SK-N-SH (cell line): ENCODE measurements at places on chromosomes 7 and 10. TPM values are rescaled to one million over a fixed set of nuclear protein-coding genes. Genes with fewer than 3 reads are reported as not detected.

DNA sequence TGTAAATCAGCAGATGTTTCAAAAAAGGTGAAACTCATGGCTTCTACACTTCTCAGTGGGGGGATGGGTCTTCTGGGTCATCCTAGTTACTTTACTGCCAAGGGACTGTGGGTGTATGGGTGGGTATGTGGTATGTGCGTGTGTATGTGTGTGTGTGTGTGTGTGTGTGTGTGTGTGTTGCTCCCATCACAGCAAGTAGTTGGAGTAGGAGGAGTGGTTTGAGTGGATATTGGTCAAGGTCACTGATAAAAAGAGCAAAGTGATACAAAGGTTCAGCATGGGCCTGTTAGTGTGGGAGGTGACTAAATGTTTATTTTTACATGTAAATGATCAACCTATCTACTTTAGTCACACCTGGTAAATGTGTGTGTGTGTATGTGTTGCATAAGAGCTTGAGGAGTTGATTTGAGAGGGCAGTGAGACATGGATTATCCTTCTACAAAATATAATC is 11.8 kb upstream of the COBL start:
- no peak for DNase-seq

TUBAL3 gene
- not detected in 2 replicates for polyA plus RNA-seq

GRCh38 chr7:99010281-99010680 is 131.9 kb downstream of the TRRAP start:
- no peak for DNase-seq

DNA sequence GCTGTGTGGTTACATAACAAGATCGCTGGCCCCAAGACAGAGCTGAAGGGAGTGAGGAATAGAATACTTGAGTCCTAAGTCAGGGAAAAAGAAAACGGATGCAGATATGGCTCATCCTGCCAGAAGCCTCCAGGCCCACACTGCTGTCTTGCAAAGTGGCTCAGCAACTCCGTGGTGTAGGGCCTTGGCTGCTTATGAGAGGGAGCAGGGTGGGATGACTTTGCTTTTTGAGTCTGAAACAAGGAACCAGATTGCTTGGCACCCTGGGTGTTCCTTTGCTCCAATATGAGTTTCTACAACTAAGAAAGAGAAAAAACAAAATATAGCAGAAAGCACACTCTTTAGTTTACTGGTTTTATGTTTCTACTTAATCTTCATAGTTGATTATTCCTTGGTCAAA is 193.8 kb upstream of the WDR11 start:
- DNase-seq, result no peak

DNA sequence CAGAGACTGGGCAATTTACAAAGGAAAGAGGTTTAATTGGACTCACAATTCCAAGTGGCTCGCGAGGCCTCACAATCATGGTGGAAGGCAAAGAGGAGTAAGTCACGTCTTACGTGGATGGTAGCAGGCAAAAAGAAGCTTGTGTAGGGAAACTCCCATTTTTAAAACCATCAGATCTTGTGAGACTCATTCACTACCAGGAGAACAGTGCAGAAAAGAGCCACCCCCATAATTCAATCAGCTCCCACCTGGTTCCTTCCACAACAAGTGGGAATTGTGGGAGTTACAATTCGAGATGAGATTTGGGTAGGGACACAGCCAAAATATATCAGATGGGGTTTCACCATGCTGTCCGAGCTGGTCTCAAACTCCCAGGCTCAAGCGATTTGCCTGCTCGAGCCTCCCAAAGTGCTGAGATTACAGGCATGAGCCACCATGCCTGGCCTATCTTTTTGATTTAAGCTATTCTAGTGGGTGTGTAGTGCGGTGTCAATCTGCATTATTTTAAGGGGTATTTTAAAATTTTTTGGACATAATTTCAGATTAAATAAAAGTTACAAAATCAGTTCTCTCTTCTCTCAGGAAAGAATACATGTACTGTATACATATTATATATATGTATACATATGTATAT is 9.0 kb upstream of the MRPS16 start:
- DNase-seq, result no peak

- DNase-seq, result no peak
Observed at GRCh38 chr10:19426034-19426433, 377.4 kb downstream of the MALRD1 start.

DNA sequence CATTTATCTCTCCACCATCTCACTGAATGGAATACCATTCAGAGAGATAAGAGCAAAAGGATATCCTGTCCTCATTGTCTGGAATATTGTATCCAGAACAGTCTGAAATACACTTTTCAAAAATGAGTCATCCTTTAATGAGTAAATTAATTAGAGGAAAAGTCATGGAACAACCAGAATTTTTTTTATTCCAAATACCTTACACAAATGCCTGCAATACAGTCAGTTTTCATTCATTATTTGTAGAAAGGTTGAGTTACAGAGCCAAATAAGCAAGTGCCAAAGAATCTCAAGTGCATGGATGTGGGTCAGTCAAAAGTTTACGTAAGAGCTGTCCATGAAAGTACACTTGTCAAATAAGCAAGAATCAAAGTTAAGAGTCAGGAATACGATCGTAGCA is 482.6 kb downstream of the IPMK start:
- no peak for DNase-seq

GRCh38 chr7:18087687-18088078 is 60.0 kb upstream of the PRPS1L1 start:
- DNase-seq, result peak; percentile 39

DNA sequence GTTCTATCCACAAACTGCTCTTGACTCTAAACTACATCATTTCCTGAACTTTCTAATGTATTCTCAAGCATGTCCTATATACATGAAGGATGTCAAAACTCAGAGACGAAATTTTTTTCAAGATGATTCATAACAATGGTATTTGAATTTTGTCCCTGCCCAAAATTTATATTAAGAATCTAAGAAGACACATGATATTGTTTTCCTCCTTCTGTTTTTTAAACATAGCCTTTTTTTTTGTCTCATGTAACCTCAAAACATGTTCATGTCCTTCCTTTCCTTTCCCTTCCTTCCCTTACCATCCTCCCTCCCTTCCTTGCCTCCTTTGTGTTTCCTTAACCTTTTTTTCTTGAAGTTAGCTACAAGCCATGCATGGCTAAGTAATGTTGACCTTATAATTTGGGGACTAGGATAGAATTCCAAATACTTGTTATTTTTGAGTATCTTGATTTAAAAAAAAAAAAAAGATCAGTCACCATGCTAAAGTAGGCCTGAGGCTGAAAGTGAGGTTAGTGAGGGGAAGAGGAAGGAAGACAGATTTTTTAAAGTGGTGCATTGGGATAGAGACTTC is 163.0 kb downstream of the SUGCT start:
- no peak for DNase-seq

DNA sequence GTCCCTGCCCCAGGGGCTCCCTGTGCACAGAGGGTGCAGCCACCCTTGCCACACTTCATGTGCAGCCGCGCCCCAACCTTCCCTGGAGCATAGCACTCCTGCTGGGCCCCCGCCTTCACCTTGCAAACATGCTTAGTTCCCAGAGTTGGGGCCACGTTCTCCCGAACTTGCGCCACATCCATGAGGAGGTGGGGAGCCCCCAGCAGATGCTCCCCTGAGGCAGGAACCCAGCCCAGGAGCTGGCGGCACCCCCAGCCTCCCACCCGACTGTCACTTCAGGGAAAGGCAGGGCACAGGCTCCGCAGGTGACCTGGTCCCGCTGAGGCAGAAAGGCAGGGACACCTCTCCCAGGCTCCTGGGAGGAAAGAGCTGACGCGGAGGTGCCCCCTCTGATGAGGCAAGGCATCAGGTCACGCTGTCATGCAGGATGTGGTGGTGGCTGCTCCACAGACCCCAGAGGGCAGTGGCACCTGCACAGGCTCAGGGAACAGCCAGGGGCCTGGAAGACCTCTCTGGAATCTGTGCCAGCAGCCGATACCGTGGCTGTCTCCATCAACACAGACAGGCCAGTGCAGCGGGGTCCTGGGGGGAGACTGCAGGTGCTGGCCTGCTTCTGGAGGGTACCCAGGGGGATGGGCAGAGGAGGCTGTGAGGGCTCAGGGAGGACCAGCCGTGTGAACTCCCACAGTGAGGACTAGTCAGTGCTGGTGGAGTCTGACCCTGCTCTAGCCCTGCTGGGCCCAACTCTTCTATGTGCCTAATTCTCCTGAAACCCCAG is 221.3 kb downstream of the MAD1L1 start:
- DNase-seq, result peak; percentile 47

DNA sequence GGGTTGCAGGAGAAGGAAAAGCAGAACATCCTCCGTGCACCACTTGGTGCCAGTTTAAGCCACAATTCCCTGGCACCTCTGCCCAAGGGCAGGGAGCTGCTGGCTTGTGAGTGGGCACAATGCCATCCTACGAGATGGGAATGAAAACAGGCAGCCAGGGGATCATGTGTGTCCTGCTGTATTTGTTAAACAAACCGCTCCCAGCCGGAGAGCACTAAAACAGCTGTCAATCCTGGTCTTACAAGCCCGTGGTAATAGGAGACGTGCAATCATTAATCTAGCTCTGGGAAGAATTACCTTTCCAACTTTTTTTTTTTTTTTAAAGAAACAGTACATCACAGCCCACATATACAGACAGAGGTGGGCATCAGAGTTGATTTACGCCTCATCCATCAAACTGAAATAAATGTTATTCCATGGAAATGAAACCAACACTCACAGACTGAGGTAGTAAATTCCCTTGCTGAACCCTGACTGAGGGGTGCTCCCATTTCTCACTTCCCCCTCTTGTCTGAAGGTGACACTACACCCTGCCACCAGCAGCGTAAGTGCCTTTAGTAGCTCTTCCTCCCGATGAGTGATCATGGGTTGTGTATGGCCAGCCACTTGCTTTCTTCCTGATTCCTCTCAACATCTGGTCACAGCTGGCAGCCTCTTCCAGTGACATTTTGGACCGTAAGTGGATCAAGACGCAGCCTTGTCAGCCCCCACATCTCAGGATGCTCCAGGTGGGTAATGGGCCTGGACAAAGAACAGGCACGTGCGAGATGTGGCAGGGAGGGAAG is 143.8 kb downstream of the TEX36 start:
- DNase-seq, result peak; percentile 58

DNA sequence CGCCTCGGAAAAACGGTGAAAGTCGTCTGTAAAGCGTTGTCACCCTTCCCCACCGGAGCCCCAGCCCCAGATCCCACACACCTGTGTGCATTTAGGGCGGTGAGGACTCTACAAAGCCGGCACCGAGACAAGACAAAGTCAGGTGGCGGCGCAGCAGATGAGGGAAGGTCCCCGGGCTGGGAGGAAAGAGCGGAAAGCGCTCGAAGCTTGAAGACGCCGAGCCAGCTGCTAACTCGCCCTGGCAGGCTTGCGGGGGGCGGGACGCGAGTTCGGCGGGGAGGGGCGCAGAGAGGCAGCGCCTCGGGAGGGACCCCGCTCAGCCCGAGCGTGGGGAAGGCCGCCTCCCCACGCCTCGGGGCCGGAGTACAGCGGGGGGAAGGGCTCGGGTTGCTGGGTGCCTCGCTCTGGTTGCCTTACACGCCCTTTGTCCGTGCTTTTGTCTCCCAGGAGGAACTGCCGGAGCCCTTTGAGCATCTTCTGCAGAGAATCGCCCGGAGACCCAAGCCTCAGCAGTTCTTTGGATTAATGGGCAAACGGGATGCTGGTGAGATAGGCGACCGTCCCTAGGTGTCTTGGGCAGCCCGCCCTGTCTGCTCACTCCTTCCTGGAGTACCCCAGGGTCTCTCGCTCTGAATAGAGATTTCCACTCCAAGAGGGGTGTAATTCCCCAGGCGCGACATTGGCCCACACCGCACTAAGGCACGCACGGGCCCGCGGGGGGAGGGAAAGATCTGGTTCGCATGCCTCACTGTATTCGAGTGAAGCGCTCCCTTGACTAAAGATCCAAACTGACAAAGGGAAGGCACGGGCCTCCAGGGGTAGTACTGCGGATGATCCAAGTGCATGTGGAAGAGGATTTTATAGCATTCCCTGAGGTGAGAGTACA is 1.6 kb downstream of the TAC1 start:
- DNase-seq, result peak; percentile 38

DNA sequence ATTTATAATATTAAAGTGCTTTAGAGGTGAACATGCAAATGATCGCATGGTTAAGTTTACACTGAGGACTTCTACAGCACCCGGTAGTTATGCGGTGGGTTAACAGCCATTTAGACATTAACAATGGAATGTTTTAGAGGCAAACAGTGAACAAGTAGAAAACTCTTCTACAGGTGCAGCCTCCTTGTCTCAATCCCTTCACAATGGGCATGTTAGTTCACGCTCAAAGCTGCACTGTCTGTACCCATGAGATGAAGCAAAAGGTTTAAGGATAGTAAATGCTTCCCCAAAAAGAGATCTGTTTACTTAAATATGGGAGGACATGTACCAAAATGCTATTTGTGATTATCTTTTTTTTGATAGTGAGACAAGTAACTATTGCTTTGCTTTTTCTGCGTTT is 25.1 kb downstream of the PUS7 start:
- no peak for DNase-seq

MBLAC1 gene
- 2.5 and 4.4 TPM in 2 replicates for polyA plus RNA-seq

ADRA2A gene
- polyA plus RNA-seq, result 0.02 TPM in 1 of 2 replicates, not detected in the other

- no peak for DNase-seq
Observed at GRCh38 chr10:45204954-45205775, 110.2 kb downstream of the OR13A1 start.

TMEM225B gene
- 1.5 and 2.2 TPM in 2 replicates for polyA plus RNA-seq

SKIDA1 gene
- polyA plus RNA-seq, result 0.38 and 0.47 TPM in 2 replicates

EIF3B gene
- 140 and 151 TPM in 2 replicates for polyA plus RNA-seq

- no peak for DNase-seq
Observed at GRCh38 chr7:85025312-85025756, 161.5 kb downstream of the SEMA3D start.

DNA sequence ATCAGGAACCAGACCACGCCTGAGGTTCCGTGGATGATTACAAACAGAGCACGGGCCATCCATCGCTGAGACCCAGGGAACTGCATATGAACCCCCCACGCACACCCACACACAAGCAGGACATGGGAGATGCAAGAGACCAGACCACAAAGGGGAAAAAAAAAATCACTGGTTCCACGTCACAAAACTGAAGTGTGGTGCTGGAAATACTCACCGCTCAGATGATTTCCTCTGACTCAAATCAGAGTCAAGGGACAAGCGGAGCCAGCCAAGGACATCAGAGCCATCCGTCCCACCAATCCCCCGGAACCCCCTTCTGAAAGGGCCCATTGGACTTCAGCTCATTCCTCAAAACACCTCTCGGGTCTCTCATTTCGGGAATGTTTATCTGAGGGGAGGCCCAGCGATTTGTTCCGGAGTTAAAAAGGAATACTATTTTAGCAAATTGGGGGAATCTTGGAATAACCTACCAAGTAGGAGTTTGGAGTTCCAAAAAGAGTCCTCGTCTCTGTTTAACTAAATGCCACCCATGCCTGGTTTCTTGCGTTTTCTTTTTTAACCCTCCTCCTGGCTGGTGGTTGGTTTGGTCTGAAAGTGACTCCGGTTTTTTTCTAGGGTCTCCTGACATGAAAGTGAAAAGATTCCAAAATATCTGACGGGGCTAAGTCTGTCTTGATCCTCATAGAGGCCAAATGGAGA is 15.0 kb downstream of the SNX8 start:
- DNase-seq, result no peak

CROT gene
- 7.9 and 11.2 TPM in 2 replicates for polyA plus RNA-seq

GRCh38 chr10:84236807-84237198 is 4.5 kb downstream of the LRIT1 start:
- DNase-seq, result no peak

SPDYE5 gene
- 0.03 TPM in 1 of 2 replicates, not detected in the other for polyA plus RNA-seq
